ENCODE measurements at places on chromosomes 1 and 21. TPM values are rescaled to one million over a fixed set of nuclear protein-coding genes. Genes with fewer than 3 reads are reported as not detected.
A peak's percentile ranks its signal among the peaks of the same experiment; 100 is the strongest.

- no peak for DNase-seq
Observed at GRCh38 chr1:221448585-221449175, 293.2 kb downstream of the DUSP10 start.

- DNase-seq, result peak; percentile 20
Observed at GRCh38 chr21:42830456-42831455, 48.6 kb downstream of the WDR4 start.

DNA sequence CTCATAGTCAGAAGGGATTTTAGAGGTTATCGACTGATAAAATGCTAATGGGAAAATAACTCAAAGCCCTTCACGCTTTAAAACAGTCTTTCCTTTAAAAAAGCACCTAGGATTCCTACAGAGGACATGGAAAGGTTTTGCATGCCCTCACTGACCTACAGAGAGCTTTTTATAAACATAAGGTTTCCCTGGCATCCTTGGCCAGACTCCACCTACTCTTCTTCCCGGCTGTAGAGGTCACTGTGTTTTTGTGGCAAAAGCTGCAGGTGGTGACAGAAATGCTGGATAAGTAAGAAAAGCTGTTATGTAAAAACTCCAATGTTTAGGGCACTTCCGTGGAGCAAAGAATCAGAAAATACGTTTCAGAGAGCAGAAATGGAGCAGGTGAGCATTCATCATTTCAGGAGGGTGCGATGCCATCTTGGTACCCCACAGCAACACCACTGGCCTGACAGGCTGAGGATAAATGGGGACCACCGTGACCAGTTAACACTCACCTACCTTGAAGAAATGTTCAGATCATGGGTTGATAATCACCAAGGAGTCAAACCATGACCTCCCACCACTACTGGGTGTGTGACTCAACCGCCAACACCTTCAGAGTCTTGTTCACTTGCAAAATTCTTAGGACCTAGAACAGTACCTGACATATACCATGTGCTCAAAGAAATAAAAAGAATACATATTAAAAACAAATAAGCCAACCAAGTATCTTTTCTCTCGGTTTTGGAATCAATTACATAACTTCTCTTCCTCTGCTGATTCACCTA is 46.6 kb downstream of the SSBP3 start:
- no peak for DNase-seq

DNA sequence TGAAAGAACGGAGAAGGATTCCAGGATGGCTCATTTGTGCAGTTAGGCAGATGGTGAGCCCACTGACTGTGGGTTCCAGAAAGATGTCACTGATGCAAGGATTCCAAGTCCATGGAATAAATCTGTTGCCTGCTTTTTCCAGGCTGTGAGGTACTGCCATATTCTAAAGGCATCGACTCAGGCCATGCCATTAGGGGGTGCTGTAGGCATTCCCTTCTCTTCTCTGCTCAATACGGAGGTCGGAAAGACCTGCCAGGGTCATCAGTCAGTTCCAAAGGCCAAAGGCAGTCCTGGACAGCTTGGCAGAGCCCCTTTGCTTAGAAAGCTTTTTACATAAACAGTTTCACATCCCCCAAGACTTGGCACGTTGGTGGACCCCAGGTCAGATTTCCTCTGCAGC is 31.7 kb upstream of the TMEM125 start:
- peak; percentile 82 for DNase-seq

DNA sequence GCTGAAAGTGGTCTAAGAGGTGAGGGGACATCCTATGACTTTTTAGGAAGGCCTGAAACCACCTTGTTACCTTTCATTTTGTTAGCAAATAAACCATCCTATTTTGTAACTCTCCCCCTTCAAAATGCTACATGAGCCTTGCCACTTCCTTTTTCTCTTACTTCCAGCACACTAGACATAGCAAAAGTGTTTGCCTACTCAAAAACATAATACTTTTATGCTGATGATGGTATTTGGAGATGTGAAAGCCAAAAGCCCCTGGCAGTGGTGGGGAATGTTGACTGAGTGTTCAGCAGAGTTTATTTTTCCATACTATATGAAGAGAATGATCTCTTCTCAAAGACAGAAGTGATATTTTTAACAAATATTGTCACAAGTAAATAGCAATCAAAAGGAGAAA is 134.2 kb downstream of the EDEM3 start:
- no peak for DNase-seq

DNA sequence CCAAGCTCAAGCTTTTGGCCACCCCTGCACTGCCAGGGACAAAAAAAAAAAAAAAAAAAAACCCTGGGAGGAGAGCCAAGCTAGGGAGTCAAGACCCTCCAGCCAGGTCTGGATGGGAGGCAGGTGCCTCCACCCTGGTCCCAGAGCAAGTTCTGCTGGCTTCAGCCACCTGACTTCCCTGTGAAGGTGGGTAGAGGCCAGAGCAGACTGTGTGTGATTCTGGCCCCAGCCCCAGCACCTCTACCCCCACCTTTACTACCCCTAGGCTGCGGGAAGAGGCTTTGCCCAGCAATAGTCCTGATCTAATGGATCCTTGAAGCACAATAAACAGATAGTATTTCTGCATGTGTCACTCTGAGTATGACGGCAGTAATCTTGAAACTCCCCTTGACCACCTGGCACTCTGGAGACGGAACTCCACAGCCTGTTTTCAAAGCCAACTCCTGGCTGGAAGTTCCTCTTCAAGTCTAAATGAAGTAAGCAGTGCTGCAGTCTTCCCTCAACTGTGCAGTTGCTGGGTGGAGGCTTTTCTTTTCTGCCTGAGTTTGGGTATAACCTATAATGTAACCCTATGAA is 9.8 kb downstream of the PDZK1IP1 start:
- DNase-seq, result no peak

DNA sequence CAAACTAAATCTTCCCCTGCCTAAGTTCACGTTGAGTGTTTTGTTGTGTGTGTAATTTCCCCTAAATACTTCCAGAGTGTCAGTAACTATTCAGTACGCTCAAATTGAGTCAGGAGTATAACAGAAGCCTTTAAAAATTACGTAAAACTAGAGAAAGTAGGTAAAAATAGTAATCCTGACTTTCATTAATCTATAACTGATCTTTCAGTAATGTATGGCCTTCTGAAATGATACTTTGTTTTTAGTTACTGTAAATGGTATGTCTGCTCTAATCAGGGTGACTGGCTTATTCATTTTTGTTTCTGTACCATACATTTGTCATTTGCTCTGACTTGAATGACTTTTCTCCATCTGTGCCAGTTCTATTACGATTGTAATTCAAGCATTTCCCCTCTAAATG is 29.4 kb downstream of the MIER1 start:
- DNase-seq, result no peak

GRCh38 chr21:29164323-29164942 is 34.0 kb downstream of the MAP3K7CL start:
- DNase-seq, result no peak

- no peak for DNase-seq
Observed at GRCh38 chr1:229993060-229993459, 74.0 kb upstream of the GALNT2 start.

- no peak for DNase-seq
Observed at GRCh38 chr1:94617134-94617805, 75.7 kb upstream of the F3 start.

GRCh38 chr1:19981170-19981506 is 1.7 kb upstream of the PLA2G2A start:
- no peak for DNase-seq

DNA sequence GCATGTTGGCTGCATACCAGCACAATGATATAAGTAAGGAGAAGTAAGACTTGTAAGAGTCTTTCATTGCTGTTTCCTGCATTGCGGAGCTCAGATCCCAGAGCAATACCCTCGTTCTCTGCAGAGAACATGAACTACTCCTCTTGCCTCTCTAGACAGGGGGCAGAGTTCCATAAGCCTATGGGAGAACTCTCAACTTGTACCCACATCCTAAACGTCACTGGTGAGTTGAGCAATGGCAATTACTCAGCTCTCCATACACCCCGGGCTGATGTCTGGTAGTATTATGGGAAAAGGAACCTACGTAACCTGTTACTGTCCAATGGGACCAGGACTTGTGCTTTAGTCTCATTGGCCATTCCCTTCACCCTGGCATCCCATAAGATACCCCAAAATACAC is 27.3 kb upstream of the ZNF496 start:
- DNase-seq, result no peak

DNA sequence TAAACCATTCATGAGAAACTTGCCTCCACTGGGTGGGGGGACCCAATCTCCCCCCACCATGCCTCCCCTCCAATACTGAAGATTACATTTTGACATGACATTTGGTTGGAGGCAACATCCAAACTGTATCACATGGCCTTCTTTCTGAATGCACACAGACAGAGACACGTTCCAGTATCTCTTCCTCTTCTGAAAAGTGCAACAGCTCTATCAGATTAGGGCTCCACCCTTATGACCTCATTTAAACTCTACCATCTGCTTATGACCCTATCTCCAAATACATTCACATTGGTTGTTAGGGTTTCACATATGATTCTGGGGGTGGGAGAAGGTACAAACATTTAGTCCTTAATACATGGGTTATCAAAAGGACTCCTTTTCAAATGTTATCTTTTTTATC is 481.8 kb upstream of the NFIA start:
- DNase-seq, result no peak

- DNase-seq, result no peak
Observed at GRCh38 chr1:109263234-109263596, 13.9 kb downstream of the CELSR2 start.

GRCh38 chr21:35275776-35276175 is 226.7 kb upstream of the RUNX1 start:
- DNase-seq, result no peak

GRCh38 chr1:18128298-18128697 is 20.7 kb downstream of the IGSF21 start:
- peak; percentile 55 for DNase-seq

DNA sequence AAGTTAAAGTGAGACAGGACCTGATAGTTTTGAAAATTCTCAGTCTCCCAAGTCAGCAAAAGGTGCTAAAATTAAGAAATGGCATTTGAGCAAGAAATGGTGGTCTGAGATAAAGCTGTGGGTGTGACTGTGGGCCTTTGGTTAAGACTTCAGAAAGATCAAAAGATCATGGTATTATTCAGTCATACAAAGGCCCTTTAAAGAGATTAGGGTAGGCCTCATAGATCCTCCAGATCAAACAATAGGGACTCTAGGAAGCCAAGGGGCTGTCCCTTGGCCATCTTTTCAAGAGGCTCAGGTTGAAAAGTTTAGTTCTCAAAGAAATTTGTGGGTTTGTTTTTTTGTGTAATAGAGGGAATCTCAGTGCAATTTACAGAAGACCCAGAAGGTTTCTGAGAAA is 8.4 kb downstream of the HMGB4 start:
- no peak for DNase-seq

- DNase-seq, result peak; percentile 57
Observed at GRCh38 chr1:30111431-30111830, 612.0 kb downstream of the MATN1 start.

DNA sequence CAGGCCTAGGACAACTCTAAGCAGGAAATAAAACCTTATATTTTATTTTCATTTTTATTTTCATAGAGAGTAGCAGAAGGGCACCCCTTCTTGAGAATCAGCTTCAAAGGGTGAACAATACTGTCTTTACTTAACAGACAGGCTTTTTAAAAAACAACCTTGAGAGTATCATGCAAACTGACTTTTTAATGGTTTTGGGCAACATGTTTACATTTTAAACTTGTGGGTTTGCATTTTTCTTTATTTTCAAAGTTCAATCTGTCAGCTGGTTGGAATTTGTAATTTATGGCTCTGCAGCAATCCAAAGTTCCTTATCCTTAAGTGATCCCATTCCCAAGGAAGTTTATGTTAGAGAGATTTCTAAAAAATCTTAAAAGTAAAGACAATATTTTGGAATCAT is 392.3 kb upstream of the ADAMTS5 start:
- DNase-seq, result no peak

DNA sequence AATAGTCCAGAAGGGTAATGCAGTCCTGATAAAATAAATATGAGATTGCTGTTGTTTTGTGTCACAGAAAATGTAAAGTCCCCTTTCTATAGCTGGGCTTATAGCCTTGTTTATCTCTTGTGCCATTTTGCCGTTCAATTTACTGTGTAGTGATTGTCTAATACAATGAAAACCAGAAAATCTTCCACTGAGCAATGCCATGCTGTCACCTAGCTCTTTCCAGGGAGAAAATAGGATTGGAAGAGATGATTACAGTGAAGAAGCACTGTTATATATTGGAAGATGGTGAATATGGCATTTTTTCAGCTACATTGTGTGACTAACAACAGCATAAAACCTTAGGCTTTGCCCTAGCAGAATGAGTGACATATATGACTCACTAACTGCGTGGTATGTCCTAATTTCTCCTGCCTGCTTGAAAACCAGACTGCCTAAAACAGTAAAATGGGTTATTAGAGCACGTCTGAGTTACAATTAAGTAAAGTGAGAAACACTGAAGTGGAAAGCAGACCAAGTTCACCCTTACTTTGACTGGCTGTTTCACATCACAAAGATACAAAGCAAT is 332.4 kb upstream of the ZP4 start:
- DNase-seq, result no peak

Gene SLC44A3
- total RNA-seq, result 55.4 TPM

Gene RGS16
- total RNA-seq, result 1.6 TPM

Gene OR10J1
- not detected for total RNA-seq

Gene KANK4
- total RNA-seq, result 1.7 TPM

Gene IL19
- not detected for total RNA-seq

Gene PCNX2
- total RNA-seq, result 5.4 TPM

Gene SRGAP2B
- 11.5 TPM for total RNA-seq

Gene LAPTM5
- 41.0 TPM for total RNA-seq

Gene CASQ1
- total RNA-seq, result not detected

Gene CHIT1
- total RNA-seq, result not detected

Data from colonic mucosa (tissue), 4 donors.